Lung microvascular endothelial cell (primary cell): ENCODE measurements at places on chromosomes 5 and 9. TPM values are rescaled to one million over a fixed set of nuclear protein-coding genes. Genes with fewer than 3 reads are reported as not detected.
A peak's percentile ranks its signal among the peaks of the same experiment; 100 is the strongest.

GRCh38 chr5:68216245-68217046 lies 890 bp downstream of the PIK3R1 start:
- peak; percentile 35 for DNase-seq

DNA sequence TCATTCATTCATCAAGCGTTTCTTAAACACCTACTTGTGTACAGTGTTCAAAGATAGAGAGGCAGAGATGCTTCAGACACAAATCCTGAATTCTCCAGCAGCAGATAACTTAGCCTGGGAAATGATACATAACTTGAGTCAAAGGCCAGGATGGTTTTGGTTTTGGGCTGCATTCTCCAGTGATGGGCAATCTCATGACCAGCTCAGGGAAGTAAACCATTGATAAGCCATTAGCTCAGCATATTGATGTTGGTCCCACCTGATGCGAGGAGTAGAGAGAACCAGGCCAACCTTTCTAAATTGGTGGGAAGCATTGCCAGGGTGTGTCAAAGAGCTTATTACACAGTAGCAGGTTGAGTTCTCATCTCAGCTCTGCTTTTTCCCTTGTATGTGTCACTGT lies 53.0 kb downstream of the SH3RF2 start:
- no peak for DNase-seq

Gene ANKDD1B
- total RNA-seq: 0.22 and 1.2 TPM in 2 replicates

GRCh38 chr5:172224996-172225395 lies 31.0 kb downstream of the EFCAB9 start:
- no peak for DNase-seq

Gene PCDHGA7
- 0.65 and 0.99 TPM in 2 replicates for total RNA-seq

Gene BTNL3
- not detected in 2 replicates for total RNA-seq

- no peak for DNase-seq
Measured at GRCh38 chr5:105931881-105932421, 1738.8 kb downstream of the EFNA5 start.

GRCh38 chr5:88698290-88698689 lies 184.7 kb downstream of the MEF2C start:
- no peak for DNase-seq

- no peak for DNase-seq
Measured at GRCh38 chr9:120861935-120862334, 15.1 kb downstream of the PHF19 start.

Gene CACFD1
- total RNA-seq: 9.2 and 15.9 TPM in 2 replicates

DNA sequence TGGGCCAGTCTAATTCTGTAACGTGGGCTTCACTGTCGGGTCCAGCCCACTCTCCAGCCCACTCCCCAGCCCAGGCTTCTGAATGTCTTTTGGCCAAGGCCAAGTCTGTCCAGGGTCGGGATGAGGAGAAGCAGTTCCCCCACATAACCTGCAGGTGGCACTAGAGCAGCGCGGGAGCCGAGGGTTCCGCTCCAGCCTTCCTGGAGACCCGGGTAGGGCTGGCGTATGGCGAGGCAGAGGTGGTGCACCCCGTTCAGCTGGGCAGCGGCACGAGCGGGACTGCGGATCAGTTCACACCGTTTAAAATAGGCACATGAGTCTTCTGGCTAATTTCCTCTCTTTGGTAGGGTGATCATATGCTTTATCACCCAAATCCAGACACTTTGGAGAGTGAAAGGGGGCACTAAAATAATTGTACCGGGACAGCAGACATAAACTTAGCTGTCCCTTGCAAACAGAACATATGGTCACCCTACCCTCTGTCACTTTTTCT lies 185.9 kb downstream of the MSX2 start:
- peak; percentile 57 for DNase-seq

DNA sequence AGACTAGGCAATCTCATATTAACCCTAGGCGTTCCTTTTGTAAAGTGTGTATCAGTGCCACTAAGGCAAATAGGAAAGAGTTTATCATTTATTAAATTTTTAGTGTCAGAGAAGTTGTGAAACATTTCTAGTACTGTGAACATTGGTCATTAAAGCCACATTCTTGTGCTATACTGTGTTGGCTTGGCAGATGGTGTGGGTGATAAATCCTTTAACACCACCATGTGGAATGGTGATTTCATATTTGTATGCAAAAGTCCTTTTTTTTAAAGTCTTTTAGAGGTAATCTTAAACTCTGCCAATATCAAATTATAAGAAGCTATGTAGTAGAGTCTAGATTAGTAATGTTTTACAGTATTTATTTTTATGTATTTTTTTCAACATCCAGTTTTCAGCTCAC lies 18.1 kb downstream of the SLC12A2 start:
- DNase-seq: peak; percentile 75

GRCh38 chr5:111649516-111649915 lies 107.5 kb downstream of the NREP start:
- no peak for DNase-seq

DNA sequence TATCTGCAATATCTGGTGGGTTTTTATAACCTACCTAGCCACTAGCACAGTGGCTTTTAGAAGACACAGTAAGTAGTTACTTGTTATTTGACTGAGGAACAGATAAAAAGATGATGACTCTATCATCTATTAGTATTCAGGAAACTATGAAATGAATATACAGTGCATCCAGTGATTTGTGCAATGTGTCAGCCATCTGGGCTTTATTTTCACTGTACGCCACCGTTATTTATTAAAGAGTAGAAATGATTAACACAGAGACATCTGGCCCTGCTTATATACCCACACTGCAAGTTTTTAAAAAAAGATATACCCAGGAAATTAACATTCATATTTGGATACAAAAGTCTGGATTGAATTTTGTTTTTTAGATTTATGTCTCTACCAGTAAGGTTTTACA lies 408.4 kb downstream of the PDE4D start:
- no peak for DNase-seq

- DNase-seq: no peak
Measured at GRCh38 chr9:115229496-115229895, 111.5 kb upstream of the TNC start.
